ENCODE measurements at places on chromosomes 6 and 20.

DNA sequence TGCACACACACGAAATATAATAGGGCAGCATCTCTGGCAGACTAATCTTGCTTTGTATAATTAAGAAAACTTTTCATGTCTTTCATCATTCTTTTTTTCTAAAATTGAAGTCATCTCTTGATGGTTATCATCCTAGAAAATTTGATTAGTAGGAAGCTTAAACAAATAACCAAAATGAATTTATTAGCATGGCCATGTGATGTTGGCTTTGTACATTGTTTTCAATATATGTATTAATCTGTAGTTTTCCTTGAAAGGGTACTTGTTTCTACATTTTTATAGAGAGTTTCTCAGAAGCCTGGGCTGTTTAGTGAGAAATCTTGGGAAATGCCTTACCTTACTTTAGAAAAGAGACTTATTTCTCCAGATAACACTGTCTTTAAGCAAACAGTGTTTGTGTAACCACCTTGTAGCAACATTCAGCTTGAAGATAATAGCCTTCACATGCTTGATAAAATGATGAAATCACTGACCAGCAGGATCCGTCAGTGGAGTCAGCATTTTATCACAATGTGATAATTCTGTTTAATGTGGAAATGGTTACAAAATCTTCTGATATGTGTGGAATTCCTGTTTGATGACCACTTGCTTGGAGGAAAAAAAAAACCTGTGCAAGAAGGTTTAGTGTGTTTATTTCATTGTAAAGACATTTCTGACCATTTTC is 147.8 kb downstream of the MACROD2 start:
- no peak for DNase-seq

- DNase-seq = no peak
Measured at GRCh38 chr20:10972219-10972860, 298.5 kb upstream of the JAG1 start.

DNA sequence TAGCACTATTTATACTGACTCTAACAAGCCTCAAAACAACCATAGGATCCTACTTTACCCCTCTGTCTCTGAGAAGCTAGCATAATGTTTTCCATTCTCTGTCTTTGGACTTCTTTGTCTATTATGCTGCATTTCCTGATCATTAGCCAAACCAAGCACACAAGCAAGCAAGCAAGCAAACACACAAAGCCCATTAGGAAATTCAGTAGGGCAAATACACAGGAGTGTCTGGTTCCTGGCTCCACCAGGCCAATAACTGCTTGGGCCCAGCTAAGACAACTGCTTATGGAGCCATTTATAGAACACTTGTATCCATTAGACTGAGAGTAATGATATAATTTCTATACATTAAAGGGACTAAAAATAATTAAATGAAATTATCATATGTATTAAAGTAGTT is 952.9 kb upstream of the EPHA7 start:
- no peak for DNase-seq

DNA sequence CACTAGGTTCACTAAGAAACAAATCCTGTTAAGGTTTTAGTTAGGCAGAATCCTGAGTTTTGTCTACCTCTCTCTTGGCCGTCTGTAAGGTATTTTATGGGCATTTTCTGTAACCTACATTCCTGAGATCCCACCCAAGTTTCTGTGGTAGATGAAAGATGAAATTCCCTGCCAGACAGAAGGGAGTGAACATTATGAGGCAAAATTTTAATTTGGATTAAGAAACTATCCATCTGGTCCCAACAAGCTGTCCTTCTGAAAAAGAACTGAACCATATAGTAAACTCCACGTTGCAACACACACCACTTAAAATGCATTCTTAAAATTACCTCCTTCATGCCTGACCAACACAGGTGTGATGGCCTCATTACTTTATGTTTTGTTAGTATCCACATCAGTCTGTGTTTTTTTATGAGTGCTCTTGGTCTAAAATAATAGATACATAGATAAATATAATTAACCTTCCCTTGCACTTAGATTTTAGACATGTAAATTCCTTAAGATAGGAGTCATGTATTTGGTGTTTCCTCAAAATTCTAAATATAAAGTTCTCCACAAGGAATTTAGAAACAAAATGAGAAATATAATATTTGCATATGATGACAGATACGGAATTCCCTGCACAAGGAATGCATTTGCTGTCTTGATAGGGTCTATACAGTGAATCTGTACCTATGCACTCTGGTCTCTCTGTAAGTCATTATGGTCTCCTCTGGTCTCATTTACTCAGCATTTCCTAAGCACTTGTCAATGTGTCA is 86.5 kb downstream of the CHD6 start:
- DNase-seq = no peak

- no peak for DNase-seq
Measured at GRCh38 chr6:36350681-36351571, 14.2 kb upstream of the BNIP5 start.

- no peak for DNase-seq
Measured at GRCh38 chr6:152313542-152314482, 323.4 kb downstream of the SYNE1 start.

DNA sequence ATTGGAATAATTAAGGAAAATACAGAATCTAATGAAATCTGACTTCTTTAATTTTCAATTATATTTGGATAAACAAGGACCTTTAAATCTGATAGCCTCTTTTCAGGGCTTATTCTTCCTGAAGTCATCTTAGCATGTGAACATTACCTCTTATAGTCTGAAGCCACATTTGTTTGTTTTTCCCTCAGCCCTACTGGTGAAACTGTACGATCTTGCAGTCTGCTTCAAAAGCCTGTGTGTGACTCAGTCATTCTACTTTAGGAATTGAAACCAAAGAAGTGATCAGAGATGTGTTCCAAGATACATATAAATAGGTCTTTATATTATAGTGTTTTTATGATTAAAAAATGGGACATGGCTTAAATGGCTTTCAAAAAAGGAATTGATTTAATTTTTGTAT is 67.5 kb downstream of the MACROD2 start:
- DNase-seq = no peak

- no peak for DNase-seq
Measured at GRCh38 chr6:167501831-167502385, 177.0 kb downstream of the TTLL2 start.

GRCh38 chr6:113406048-113406695 is 451.0 kb upstream of the MARCKS start:
- no peak for DNase-seq

DNA sequence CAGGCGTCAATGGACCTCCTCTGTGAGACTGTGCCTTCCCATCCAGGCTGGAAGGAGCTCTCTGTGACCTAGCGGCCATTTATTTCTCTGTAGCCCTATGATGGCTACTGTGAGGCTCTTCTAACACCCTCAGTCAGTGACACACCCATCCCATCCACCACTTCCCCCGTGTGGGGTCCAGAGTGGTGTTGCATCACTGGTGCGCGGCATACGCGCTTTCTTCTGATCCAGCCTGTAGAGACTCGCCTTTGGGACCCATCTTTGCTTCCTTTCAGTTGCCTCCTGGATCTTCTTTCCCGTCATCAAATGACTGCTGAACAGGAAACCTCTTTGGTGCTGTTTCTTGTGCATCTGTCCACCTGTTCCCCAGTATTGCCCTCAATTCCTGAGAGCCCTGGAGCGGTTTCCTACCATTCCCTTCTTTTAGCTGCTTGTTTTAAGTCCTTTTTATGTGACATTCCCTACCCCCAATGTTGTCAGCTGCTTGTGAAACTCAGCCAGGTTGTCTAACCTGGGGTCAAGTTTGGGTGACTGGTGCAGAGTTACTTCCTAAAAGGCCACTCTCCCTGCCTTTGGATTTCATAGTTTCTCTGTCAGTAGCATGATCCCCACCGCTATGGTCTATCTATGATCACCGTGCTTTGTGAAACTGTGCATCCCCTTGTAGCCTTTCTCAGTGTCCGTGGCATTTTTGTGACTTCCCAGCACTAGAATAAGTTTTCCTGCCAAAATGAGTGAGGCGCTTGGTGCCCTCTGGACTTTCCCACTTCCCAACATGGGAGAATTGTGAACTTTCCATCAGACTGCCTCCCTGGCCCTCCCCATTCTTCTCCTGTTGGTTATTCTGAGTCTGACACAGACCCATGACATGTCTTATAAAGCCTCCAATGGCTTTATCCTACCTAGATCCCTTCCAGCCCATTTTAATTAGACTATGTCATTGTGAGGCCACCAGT is 5.7 kb downstream of the PRR3 start:
- DNase-seq = no peak

DNA sequence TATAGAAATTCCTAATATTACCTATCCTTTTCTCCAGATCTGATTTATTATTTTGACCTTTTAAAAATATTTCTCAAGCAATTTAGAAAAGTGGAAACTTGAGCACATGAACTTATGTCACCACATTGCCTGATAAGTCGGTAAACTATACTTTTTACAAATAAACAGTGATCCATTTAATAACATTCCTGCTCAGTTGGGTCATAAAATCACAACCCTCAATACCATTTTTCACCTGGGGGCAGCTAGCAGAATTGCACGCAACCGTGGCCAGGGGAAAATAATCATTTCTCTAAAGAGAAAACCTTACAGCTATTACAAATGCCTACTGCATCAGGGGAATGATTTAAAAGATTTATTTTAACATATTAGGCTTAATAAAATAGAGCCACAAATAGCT is 614.5 kb downstream of the PHF3 start:
- no peak for DNase-seq

DNA sequence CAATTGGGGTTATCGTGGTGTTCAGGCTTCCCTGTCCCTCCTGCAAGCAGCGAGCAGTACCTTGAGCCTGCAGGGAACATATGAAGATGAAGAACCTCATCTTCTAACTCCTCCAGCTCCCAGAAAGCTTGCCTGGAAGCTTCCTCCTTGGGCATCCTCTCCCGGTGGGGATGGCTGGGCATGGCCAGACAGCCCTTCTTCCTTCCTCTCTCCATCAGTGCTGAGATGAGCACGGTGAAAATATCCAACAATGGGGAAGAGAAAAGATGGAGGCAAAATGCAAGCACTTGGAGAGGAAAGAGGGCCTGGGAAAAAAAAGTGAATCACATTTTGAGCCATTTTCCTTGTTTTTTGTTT is 107.7 kb upstream of the FOXA2 start:
- DNase-seq = no peak

DNA sequence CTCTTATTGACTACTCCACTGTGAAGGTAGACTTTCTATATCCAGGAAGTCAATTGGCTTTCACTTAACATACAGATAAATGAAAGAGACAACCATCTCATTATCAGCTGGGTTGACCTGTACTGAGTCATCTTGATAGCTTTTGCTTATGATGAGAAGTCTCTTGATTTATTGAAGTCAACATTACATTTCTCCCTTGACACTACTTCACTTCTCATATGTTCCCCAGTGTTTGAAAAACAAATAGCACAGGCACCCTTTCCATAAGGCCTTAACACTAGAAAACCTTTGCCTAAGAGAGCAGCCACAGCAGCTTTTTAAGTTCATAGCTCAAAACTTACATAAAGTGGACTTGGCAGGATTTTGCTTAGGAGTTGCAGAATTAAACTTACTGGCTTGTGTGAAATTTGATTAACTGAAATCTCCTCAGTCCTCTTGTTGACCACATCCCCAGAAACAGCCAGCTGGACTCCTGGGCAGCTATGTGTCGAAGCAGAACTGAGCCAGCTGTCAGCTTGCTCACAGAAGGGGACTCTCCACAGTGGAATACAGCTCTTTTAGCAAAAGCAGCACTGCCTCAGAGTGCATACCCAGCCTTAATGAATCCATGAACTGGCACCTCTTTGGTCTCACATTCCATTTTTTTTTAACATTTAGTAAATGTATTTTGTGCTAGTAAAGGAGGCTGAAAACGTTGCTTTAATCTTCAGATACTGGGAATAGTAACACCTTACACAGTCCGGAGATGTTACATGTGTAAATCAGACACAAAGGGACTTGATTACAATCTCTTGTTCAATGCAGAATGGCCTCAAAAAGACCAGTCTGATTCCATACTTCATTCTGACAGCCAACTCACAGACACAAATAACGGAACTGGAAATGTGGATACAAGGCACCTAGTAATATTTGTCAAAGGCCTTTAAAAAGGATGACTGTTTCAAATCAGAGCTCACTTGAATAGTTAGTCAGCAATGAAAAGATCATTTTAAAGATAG is 1532.7 kb downstream of the HACE1 start:
- DNase-seq = peak; percentile 9

All from NCI-H1092 (cell line).